ENCODE measurements at places on chromosomes 4 and X. TPM values are rescaled to one million over a fixed set of nuclear protein-coding genes. Genes with fewer than 3 reads are reported as not detected.

Gene AKAP14
- polyA plus RNA-seq, result not detected

Gene FAM9B
- not detected for polyA plus RNA-seq

DNA sequence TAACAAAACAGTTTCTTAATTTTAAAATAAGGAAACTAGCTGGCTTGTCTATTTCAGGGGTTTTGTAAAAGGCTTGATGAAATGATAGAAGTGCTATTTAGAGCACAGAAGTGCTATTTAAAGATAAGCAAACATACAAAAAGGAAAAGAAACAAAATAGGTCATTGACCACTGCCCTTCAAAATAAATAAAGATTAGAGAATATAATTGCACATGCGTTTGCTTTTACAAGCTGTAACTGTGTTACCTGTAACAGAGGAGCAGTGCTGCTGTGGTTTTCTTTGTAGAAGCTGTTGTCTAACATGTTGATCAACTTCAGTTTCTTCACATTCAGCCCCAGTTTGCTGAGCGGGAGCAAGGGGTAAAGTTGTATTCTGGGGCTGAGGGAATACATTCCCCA is 63.5 kb downstream of the WNK3 start:
- no peak for DNase-seq
- H3K27me3 ChIP-seq, result peaks cover 6% of the 10 kb centered on the region
- H3K4me1 ChIP-seq, result no peaks in the 10 kb centered on the region
- no peak overlapping the region for H3K4me3 ChIP-seq

- peaks cover 51% of the 10 kb centered on the region for H3K4me1 ChIP-seq
- H3K4me3 ChIP-seq, result no peak overlapping the region
- DNase-seq, result no peak
- H3K36me3 ChIP-seq, result peaks cover 5% of the 10 kb centered on the region
- no peaks in the 10 kb centered on the region for H3K27me3 ChIP-seq
Observed at GRCh38 chr4:82380344-82380743, 6.6 kb upstream of the HNRNPD start.

DNA sequence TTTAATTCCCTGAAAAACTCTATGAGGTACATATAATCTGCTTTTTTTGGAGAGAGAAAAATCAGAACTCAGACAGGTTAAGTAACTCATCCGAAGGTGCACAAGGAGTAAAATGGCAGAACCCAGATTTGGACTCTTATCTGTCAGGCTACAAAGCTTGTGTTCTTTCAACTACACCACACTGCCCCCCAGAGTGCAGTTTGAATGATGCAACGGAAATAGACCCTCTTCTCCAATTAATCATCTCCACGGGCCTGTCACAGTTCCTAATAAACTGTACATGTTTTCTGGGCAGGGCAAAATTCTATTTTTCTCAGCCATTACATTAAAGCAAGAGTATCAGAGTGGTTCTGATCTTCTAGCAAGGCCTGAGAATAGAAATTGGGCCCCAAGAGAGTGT is 35.3 kb upstream of the DCX start:
- H3K27me3 ChIP-seq, result peaks cover 11% of the 10 kb centered on the region
- DNase-seq, result no peak
- no peaks in the 10 kb centered on the region for H3K36me3 ChIP-seq
- no peak overlapping the region for H3K27ac ChIP-seq
- H3K4me1 ChIP-seq, result no peaks in the 10 kb centered on the region

- peak overlapping the region; percentile 29 for H3K4me3 ChIP-seq
- DNase-seq, result no peak
- H3K36me3 ChIP-seq, result peaks cover 8% of the 10 kb centered on the region
- H3K27ac ChIP-seq, result no peak overlapping the region
Observed at GRCh38 chr4:39713691-39714090, 15.8 kb downstream of the UBE2K start.

Gene SLC10A6
- polyA plus RNA-seq, result not detected

GRCh38 chrX:136936183-136936549 is 55.6 kb upstream of the RBMX start:
- DNase-seq, result no peak
- peaks cover 4% of the 10 kb centered on the region for H3K36me3 ChIP-seq
- no peaks in the 10 kb centered on the region for H3K27me3 ChIP-seq
- no peaks in the 10 kb centered on the region for H3K4me1 ChIP-seq

Gene CTPS2
- 4.9 TPM for polyA plus RNA-seq

DNA sequence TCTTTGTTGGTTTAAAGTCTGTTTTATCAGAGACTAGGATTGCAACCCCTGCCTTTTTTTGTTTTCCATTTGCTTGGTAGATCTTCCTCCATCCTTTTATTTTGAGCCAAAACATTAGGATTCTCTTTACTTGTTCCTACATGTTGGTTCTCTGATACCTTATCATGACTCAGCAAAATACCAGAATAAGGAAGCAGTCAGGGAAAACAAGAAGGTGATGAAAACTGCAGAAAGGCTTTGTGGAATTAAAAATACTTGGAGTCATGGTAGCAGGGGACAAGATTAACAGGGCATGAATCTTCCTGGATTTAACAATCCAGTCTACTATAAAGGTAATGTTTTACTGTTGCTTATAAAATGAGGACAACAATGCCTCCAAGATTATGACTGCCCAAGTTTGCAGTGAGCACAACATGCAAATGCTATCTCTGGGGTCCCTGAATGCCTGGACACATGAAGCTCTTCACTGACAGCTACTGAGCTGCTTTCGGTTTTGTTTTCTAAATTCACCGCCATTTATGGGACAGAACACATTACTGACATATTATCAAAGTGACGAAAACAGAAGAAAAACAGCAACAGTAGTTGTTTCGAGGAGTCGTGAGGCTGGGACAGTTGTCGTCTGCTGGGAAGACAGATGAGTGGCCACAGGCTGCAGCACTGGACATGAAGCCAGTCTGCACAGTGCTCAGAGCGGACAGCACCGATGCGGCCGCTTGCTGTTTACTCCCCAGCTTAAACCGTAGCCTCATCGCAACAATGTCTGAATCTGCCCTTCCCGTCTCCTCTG is 174.5 kb upstream of the DKK2 start:
- H3K27me3 ChIP-seq, result no peaks in the 10 kb centered on the region
- no peaks in the 10 kb centered on the region for H3K36me3 ChIP-seq
- H3K4me3 ChIP-seq, result no peak overlapping the region
- H3K4me1 ChIP-seq, result no peaks in the 10 kb centered on the region
- no peak overlapping the region for H3K27ac ChIP-seq
- no peak for DNase-seq

Gene DCLK2
- 3.4 TPM for polyA plus RNA-seq

Gene GYPE
- 3.7 TPM for polyA plus RNA-seq

GRCh38 chr4:105546086-105546485 is 6.3 kb upstream of the ARHGEF38 start:
- no peaks in the 10 kb centered on the region for H3K4me1 ChIP-seq
- no peaks in the 10 kb centered on the region for H3K36me3 ChIP-seq
- H3K4me3 ChIP-seq, result no peak overlapping the region
- no peak overlapping the region for H3K27ac ChIP-seq
- H3K27me3 ChIP-seq, result peaks cover 14% of the 10 kb centered on the region

- H3K4me3 ChIP-seq, result no peak overlapping the region
- H3K27me3 ChIP-seq, result no peaks in the 10 kb centered on the region
- DNase-seq, result no peak
Observed at GRCh38 chr4:142528433-142528832, 317.7 kb downstream of the INPP4B start.

- H3K27me3 ChIP-seq, result peaks cover 10% of the 10 kb centered on the region
- DNase-seq, result no peak
- H3K36me3 ChIP-seq, result no peaks in the 10 kb centered on the region
- peaks cover 24% of the 10 kb centered on the region for H3K4me1 ChIP-seq
- no peak overlapping the region for H3K27ac ChIP-seq
Observed at GRCh38 chrX:104137496-104137895, 19.3 kb downstream of the SLC25A53 start.

Gene SYTL4
- 0.19 TPM for polyA plus RNA-seq

DNA sequence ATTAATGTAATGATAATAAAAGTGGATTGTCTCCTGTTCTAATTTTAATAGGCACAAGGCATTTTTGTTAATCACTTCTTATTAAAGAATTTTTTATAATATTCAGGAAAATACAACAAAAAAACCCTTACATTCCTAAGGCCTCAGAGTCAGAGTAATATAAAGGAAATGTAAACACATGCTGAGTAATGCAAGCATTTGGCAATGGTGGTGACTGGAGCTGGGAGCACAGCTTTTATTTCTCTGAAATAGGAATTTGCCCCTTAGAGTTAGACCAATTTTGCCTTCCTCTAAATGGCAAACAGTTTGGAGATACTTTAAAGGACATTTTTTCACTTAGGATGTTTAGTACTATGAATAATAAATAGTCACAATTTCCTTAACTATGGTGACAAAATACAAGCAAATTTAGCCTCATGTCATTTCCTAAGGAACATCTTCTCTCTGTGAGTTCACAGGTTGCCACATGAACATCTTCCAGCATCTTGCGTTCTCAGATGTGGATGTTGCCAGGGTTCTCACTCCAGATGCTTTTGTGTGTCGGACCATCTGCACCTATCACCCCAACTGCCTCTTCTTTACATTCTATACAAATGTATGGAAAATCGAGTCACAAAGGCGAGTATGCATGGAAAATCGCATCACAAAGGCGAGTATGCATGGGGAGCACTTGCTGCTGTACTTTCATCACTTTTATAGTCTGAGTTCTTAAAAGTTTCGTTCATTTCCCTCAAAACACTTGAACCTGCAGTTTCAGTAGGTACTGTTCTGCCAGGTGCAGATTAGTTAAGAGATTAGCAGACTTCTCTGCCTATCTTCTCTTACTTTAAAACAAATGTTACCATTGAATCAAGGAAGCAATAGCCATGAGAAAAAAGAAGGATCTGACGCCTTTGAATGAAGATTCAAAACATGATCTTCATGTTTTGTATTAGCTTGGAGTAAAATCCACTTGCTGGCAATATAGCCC is 15.9 kb upstream of the F11 start:
- peaks cover 7% of the 10 kb centered on the region for H3K27me3 ChIP-seq
- H3K4me3 ChIP-seq, result no peak overlapping the region
- no peak overlapping the region for H3K27ac ChIP-seq
- H3K4me1 ChIP-seq, result no peaks in the 10 kb centered on the region
- no peak for DNase-seq

- H3K27ac ChIP-seq, result no peak overlapping the region
- H3K4me3 ChIP-seq, result no peak overlapping the region
- H3K27me3 ChIP-seq, result no peaks in the 10 kb centered on the region
- no peaks in the 10 kb centered on the region for H3K4me1 ChIP-seq
- no peak for DNase-seq
Observed at GRCh38 chr4:54929459-54929858, 195.9 kb downstream of the KDR start.

Gene SLC49A3
- polyA plus RNA-seq, result 0.43 TPM

Gene CNKSR2
- polyA plus RNA-seq, result 13.1 TPM

DNA sequence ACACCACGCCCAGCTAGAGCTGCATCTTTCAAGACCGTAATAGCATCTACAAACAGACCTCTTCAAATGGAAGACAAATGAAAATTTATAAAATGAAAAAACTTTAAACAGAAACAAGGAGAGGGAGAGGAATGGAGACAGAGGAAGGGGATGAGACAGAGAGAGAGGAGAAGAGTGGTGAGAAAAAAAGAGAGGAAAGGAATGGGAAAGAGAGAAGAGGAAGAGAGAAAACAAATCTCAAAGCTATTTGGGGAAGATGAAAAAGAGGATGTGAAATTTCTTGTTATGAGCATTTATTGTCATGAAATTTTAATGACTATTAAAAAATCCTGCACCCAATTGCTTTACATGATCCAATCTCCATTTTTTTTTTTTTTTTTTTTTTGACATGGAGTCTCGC is 726.9 kb downstream of the GRID2 start:
- H3K4me3 ChIP-seq, result no peak overlapping the region
- no peak for DNase-seq
- no peaks in the 10 kb centered on the region for H3K36me3 ChIP-seq
- H3K4me1 ChIP-seq, result no peaks in the 10 kb centered on the region

Gene USP17L11
- polyA plus RNA-seq, result not detected

DNA sequence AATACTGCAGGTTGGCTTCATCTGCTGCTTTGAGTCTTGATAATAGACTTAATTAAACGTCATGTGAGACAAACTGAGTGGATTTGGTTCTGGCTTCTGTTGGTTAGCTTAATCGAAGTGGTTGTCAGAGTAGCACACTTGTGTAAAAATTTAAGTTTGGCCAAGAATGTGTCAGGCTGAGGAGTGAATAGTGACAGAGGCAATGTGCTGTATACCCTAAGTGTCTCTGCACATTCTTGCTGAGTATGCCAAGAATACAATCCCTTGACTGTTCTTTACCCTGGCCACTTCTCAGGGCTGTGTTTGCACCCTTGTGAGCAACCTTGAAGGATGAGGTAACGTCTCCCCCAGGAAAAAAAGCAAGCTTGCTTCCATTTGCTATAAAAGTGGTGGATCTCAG is 14.9 kb downstream of the RPS3A start:
- no peak overlapping the region for H3K27ac ChIP-seq
- DNase-seq, result no peak
- no peaks in the 10 kb centered on the region for H3K4me1 ChIP-seq
- H3K36me3 ChIP-seq, result no peaks in the 10 kb centered on the region

DNA sequence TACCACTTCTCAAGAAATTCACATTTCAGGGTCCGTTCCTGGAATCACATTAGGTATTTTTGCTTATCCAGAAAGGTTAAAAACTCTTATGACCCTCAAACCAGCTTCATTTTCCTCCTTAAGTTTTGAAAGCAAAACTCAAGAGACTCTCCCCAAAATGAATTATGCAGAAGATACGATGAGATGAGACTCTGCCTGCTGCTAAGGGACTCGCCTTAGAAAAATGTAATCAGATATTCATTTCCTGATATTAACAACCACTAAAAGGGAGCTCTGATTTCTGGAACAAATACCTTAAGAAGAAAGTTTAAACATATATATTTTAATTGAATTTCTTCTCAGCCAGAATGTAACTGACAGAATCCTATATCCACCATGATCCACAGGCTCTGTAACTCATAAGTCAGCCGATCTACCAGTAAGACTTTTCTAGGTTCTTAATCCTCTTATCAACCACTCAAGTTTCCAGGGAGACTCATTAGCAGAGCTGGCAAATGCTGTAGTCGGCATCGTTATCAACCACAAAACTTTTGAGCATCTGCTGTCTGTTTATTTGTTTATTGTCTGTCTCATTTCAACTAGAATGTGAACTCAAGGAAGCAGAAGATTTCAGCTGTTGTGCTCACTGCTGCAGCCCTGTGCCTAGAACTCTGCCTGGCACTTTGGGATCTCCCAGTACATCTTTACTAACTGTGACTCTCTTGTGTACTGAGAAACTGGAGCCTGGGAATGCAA is 112.5 kb downstream of the LDB2 start:
- H3K4me3 ChIP-seq, result no peak overlapping the region
- no peak for DNase-seq
- no peaks in the 10 kb centered on the region for H3K36me3 ChIP-seq

- no peak overlapping the region for H3K27ac ChIP-seq
- DNase-seq, result no peak
- peaks cover 14% of the 10 kb centered on the region for H3K4me1 ChIP-seq
- peaks cover 14% of the 10 kb centered on the region for H3K36me3 ChIP-seq
- H3K4me3 ChIP-seq, result no peak overlapping the region
Observed at GRCh38 chr4:4791299-4792111, 68.0 kb upstream of the MSX1 start.

Gene TLR10
- 107 TPM for polyA plus RNA-seq

Gene SPRY1
- 24.3 TPM for polyA plus RNA-seq

- H3K27me3 ChIP-seq, result no peaks in the 10 kb centered on the region
- no peak overlapping the region for H3K4me3 ChIP-seq
- H3K4me1 ChIP-seq, result no peaks in the 10 kb centered on the region
Observed at GRCh38 chr4:124868495-124868894, 156.0 kb upstream of the ANKRD50 start.

Gene STOX2
- polyA plus RNA-seq, result not detected

Gene ELK1
- 15.2 TPM for polyA plus RNA-seq

Gene RBPJ
- polyA plus RNA-seq, result 65.1 TPM

All from naive B cell (primary cell).